NCI-H446 (cell line): ENCODE measurements at places on chromosomes 4 and X.

GRCh38 chrX:72081605-72082320, 50.0 kb downstream of the RTL5 start:
- no peak for DNase-seq

GRCh38 chrX:40394302-40394701, 186.5 kb upstream of the ATP6AP2 start:
- DNase-seq = no peak

DNA sequence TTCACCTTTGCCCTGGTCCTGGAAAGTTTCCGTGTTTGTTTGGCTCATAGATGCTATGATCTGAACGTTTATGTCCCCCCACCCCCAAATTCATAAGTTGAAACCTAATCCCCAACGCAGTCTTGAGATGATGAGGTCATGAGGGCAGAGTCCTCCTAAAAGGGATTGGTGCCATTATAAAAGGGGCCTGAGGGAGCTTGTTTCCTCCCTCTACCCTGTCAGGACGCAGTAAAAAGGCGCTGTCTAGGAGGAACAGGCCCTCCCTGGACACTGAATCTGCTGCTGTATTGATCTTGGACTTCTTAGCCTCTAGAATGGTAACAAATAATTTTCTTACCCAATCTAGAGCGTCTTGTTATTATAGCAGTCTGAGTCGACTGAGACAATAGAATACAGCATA, 2190.6 kb upstream of the TENM3 start:
- no peak for DNase-seq

- DNase-seq = no peak
Measured at GRCh38 chr4:10949039-10949733, 264.6 kb upstream of the CLNK start.

- DNase-seq = peak; percentile 19
Measured at GRCh38 chr4:71456841-71457240, 118.0 kb downstream of the SLC4A4 start.

- DNase-seq = no peak
Measured at GRCh38 chrX:131792356-131792749, 230.7 kb upstream of the STK26 start.

- no peak for DNase-seq
Measured at GRCh38 chrX:554271-554670, 76.3 kb upstream of the SHOX start.

DNA sequence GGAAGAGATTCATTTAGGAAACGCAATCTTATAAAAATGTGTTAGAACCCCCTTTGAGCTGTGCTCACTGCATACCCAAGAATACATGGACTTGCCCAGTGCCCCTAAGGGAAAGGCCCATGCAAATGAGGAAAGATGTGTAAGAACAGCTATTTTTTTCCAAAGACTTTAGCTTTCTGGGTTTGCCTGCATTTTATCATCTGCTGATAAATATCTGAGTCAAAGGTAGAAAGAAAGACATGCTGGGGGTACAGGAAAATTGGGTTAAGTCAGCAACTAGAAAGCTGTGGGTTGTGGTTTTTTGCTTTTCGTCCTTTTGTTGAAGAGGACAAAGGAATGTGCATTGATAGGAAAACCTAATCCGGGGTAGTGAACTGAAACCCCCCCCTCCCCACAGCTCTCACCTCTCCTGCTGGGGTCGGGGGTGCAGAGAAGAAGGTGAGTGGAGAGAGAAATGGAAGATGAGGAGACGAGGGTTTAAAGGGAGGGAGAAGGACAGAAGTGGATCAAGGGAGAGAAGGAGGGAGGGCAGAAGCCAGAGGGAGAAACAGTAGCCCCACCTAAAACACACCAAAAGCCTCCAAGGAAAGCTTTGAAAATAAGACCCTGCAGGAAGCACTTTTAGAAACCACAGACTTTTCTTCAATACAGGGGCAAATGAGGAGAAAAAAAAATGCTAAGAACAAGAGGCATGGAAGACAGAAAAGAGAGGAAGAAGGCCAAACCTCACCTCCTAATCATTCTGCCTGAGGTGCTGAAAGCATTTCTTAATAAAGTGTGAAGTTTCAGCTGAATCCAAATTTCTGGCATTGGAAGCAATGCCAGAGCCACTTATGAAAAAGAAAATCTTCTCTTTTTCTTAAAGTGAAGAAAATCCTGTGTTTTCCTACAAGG, 49.3 kb downstream of the KDR start:
- no peak for DNase-seq

- no peak for DNase-seq
Measured at GRCh38 chr4:109005523-109005922, 242.7 kb upstream of the ETNPPL start.

GRCh38 chr4:48470570-48470969, 12.6 kb upstream of the SLC10A4 start:
- no peak for DNase-seq

- DNase-seq = no peak
Measured at GRCh38 chr4:153502584-153502983, 36.4 kb downstream of the TMEM131L start.

DNA sequence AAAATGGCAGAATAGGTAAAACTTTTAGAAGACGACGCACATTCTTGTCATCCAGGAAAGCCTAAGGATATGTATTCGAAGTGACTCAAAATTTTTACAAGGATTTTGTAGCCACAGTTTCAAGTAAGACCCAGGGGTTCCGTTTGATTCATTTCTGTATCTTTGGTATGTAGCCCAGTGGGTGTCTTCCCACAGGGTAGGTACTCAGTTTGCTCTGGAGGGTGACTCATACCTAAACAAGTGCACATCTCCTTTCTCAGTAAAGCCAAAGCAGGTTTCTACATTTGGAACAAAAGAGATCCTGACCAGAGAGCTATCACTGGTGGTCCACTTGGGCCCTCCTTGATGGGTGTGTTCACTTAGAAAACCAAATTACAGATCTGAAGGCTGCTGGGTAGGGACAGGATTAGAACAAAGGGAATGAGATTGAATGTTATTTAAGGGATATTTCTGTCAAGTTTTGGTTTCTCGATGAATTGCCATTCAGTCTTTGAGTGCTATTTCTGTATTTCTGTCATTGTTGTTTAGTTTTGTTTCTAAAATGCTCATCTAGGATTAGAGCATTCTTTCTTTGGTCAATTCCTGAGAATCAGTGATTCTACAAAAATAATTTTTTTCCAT, 56.1 kb downstream of the PLS3 start:
- DNase-seq = no peak

GRCh38 chrX:139762400-139763183, 54.6 kb upstream of the MCF2 start:
- no peak for DNase-seq

GRCh38 chrX:136147976-136148375, 643 bp downstream of the FHL1 start:
- no peak for DNase-seq

DNA sequence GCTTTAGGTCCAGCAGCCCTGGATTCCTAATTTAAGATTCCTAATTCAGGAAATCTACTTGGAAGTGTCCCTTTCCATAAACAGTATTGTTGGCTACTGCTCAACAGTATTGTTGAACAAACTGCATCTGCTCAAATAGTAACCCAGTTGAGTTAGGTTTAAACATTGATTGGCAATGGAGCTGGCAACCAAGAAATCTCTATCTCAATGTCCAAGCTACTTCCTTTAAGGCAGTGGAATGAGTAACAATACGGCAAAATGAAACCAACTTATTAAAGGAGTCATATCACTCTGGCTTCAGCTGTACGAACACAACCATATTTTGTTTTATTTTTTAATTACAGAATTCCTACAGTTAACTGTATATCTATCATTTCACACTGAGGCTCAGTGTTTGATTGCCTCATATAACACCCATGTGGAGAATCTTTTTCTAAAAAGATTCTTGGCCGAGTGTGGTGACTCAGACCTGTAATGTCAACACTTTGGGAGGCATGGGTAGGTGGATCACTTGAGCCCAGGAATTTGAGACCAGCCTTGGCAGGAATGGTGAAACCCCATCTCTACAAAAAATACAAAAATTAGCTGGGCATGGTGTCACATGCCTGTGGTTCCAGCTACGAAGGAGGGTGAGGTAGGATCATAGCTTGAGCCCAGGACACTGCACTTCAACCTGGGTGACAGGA, 71.7 kb upstream of the IL13RA1 start:
- DNase-seq = no peak

- no peak for DNase-seq
Measured at GRCh38 chrX:104118765-104119164, 6.4 kb downstream of the ZCCHC18 start.

DNA sequence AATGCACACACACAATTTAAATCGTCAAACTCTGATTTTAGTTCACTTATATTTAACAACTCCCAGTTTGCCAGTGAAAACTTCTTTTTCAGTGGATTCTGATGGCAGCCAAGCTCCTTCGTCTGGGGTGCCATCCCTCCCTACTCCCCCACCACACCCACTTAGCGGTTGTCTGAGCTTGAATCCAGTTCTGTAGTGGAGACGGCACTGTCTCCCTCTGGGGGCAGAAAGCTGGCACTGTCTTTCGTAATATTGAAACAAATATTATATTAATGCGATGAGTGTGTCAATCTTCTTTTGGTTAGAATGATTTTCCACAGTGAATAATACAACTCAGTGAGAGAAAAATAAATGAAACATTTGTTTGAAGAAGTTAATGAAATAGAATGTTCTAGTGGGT, 5.4 kb downstream of the MEPE start:
- DNase-seq = no peak

DNA sequence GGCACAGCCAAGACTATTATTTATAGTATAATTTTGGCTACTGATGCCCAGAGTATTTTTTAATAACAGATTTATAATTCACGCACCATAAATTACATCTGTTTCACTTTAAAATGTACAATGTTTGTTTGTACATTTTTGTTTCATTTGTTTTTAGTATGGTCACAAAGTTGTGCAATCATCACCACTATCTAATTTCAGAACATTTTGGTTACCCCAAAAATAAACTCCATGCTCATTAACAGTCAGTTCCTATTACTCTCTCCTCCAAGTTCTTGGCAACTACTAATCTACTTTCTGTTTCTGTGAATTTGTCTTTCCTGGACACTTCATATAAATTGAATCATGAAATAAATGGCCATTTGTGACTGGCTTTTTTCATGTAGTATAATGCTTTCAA, 176.7 kb downstream of the SH3BGRL start:
- no peak for DNase-seq

GRCh38 chr4:86924811-86925210, 10.0 kb upstream of the AFF1 start:
- DNase-seq = no peak

- DNase-seq = no peak
Measured at GRCh38 chr4:107468812-107469211, 251.2 kb downstream of the PAPSS1 start.

DNA sequence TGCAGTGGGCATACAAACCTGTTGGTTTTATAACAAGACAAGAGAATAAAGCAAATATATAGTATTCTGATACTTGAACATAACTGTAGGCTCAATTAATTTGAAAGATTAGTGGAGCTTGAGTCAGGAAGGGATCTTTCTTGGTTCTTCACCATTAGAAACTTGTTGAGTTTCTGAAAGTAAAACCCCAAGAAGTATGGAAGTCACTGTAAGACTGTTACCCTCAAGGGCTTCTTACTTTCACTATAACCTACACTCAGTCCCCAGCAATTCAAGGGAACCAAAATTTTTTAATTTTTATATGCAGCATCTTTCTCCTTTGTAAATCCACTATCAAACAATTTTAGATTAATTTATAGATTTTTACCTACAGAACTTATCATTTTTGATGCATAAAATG, 2019.2 kb upstream of the ADGRL3 start:
- no peak for DNase-seq
